ENCODE measurements at places on chromosomes 2 and 18.

DNA sequence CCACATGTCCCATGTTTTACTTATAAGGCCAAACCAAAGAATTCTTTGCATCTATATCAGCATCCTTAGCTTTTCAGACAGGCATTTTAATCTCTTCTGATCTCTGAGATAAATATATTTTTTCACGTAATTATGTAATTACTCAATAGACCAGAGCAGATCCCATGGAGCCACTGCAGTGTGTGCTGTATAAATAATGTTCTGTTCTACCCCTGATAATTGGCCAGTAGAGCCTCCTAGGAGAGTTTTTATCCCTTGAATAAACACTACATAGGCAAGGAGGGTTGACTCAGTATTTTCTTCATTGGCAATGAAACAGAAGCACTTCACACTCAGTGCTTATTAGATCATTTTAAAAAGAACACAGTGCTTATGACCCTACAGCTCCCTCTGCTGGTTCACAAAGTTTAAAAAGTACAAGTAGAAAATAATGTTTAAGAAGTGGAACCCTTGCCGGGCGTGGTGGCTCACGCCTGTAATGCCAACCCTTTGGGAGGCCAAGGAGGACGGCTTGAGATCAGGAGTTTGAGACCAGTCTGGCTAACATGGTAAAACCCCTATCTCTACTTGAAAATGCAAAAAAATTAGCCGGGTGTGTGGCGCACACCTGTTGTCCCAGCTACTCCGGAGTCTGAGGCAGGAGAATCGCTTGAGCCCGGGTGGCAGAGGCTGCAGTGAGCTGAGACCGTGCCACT lies 91.9 kb downstream of the PPP1R1C start:
- DNase-seq: no peak

DNA sequence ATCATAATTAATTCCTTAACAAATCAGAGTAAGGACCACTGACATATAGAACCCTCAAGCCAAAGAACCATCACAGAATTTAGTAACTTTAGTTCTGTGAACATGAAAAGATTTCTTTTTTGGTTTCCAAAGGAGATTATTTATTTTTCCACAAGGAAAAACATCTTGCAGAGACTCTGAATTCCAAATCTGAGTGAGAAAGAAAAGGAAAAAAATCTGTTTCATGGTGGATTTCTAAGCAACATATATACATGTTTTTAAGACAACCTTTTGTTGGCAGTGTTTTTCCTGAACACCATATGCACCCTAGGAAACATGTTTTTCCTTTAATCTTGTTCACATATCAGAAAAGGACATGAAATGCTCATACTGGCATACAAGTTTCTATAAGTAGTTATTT lies 149.8 kb downstream of the AGPS start:
- no peak for DNase-seq

DNA sequence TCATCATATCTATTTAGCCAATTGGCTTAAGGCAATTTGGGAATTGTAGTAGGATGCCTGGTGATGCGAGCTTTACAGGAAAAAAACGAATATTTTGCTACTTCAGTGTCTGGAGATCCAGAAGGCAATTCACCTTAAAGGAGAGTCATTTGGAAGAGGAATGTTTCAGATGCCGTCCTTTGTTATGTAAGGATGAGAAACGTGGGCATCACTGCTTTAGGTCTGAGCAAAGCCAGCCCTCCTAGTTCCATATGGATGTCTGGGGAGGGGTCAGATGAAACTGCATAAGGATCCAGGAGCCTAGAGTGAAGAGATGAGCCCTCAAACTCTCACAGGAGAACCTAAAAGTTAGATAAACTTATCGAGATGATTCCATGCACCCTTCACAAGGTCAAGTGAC lies 30.9 kb upstream of the DOCK10 start:
- no peak for DNase-seq

GRCh38 chr2:102486941-102487702 lies 14.1 kb downstream of the SLC9A4 start:
- DNase-seq: no peak

DNA sequence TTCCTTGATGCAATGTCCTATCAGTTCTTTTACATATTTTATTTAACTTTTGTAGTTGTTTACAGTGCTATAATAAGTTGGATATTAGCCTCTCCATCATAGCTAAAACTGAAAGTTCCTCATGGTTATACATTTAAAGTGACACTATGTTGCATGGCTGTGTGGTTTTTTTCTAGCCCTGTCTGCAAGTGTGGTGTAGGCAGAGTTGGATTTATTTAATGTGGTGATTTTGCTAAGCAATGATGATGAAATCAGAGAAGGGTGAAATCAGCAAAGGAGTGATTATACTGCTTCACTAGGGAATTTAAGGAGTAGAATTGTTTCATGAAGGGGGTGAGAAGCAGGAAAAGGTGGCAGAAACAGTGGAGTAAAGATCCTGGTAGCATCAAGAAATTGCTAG lies 18.3 kb upstream of the ENOSF1 start:
- no peak for DNase-seq

Data from activated CD4-positive, CD25-positive, alpha-beta regulatory T cell treated with anti-CD3 and anti-CD28 coated beads, Interleukin-2, amount 50 U/mL, for 16 hours (primary cell).